ENCODE measurements at places on chromosomes 2 and 18.

GRCh38 chr18:785242-785641, 26.8 kb downstream of the YES1 start:
- DNase-seq = no peak

GRCh38 chr18:58566556-58567292, 62.2 kb downstream of the ALPK2 start:
- DNase-seq = no peak

DNA sequence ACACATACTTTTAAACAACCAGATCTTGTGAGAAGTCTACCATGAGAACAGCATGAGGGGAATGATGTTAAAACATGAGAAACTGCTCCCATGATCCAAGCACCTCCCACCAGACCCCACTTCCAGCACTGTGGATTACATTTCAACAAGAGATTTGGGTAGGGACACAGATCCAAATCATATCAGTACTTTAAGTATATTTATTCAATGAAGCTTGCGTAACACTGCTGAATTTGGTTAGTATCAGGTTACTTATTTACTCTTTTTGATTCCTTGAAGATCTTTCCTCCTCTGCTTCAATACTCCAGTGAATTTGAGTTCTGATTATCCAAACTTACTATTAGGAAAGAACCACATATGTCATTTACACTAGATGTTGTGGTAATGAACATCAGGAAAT, 418.6 kb downstream of the PIK3C3 start:
- no peak for DNase-seq

GRCh38 chr2:226832061-226832460, 3.8 kb upstream of the RHBDD1 start:
- no peak for DNase-seq

GRCh38 chr2:105149272-105149671, 92.3 kb upstream of the GPR45 start:
- no peak for DNase-seq

DNA sequence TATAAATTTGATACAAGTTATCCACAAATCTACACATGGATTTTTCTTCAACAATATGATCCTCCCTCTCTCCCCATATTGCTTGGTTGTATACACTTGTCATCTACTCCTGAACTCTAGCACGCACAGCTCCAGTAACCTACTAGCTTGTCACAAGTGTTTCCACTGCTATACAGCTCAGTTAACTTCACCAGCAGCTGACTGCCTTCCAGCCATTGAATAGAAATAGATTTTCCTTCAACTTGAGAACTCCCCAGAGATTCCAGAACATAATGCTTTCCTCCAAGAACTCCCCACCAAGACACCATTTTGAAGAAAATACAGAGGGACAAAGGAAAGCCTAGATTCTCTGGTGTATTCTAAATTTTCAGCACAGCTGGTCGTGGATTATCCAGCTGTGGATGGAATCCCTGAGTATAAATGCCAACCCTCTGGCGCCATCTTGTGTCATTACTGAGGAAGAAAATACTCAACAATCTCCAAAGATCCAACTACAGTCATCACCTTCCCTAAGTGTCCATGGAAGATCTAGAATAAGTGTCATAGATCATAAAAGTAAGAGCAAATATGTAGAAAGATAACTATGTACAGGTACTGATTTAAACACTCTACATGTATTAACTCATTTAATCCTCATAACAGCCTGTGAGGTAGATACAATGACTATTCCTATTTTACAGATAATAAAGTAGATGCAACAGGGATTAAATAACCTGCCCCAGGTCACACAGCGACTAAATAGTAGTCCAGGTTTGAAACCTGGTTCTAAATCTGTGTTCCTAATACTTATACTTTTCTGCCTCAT, 156.7 kb downstream of the ARHGAP28 start:
- DNase-seq = no peak

- no peak for DNase-seq
Observed at GRCh38 chr18:79528316-79528695, 132.6 kb downstream of the NFATC1 start.

DNA sequence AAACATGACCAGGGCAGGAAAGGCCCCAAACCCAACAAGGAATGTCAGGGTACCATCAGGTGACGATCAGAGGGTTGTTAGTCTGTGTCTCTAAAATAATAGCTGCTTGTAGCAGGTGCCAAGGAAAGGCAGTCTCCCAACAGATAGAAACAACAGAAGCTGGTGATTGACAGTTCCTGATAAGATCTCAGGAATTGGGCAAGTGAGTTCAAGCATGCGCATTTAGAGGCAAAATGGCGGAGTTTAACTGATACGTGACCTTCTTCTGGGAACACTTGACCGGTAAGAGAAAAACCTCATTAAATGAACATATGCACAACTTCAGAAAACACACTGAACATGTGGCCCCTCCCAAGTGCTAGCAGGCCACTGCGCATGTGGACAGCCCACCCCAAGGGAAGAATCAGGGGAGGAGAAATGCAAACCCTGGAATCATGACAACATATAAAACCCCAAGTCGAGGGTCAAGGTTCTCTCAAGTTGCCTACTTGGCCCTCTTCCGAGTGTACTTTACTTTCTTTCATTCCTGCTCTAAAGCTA, 664.9 kb downstream of the KCNJ3 start:
- DNase-seq = no peak

- DNase-seq = no peak
Observed at GRCh38 chr2:221289389-221289788, 282.7 kb downstream of the EPHA4 start.

DNA sequence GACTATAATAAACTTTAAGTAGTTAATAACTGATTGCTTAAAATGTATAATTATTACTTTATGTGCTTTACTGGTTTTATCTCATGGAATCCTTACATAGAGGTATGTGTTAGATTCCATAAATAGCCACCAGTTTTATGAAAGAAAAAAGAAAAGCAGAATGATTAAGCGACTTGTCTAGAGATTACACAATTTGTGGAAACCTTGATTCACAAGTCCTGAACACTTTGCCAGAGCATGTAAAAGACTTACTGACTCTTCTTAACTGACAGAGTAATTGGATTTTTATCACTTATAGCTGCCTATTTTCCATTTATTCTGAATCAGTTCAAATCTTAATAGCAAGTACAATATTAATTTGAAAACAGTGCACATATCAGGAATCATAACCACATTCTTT, 448.7 kb upstream of the NETO1 start:
- no peak for DNase-seq

DNA sequence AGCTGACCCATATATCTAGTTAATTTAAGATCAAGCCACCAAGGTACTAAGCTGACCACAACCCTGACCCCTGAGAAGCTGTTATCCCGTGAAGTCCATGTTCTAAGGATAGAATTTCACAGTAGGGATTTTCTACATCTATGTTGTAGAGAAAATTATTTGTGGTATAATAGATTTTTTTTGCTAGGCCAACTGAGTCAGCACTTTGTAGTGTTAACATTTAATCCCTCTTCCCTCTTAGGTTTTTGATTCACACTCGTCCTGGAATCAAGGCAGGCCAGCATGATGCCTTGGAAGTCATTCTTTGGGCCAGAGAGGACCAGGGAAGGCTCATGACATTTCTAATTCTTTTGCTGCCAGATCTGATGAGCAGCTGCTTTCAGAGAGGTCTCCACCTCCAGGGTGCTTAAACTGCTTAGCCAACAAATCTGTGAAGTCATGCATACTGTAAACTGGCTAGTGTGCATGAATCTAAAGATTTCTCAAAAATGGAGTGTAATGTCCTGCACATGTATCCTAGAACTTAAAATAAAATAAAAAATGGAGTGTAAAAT, 102.5 kb downstream of the RBM43 start:
- DNase-seq = no peak

GRCh38 chr2:216761133-216761532, 65.8 kb upstream of the IGFBP5 start:
- no peak for DNase-seq

- no peak for DNase-seq
Observed at GRCh38 chr2:170277951-170278350, 100.0 kb downstream of the MYO3B start.

DNA sequence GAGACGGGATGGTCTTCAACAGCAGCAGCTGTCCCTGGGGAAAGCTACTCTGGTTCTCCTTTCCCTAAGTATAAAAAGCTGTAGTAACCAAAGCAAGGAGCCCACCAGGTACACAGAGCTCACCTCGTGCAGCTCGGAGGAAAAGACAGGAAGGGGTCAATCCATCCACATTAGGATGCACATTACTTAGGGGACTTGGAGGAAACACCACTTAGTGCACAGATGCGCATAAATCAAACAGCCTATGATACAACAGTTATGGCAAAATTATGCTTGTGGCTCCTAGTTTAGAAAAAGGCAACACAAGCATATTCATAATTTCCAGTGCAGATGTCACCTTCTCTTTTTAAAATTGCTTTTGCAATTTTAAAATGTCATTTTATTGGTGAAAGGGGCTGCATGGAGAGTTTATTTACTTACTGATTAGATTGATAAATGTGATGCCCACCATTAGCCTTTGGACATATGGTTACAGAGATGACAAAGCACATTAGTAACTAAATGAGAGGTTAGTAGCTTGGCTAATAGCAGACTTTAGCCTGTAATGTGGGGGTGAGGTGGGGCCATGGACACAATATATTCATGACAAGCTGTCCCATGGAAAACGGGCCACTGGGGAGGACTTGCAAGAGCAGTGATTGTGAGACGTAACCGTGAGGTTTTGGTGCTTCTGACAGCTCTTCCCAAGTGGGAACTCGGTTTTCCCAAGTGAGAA, 199.8 kb downstream of the MYT1L start:
- no peak for DNase-seq

DNA sequence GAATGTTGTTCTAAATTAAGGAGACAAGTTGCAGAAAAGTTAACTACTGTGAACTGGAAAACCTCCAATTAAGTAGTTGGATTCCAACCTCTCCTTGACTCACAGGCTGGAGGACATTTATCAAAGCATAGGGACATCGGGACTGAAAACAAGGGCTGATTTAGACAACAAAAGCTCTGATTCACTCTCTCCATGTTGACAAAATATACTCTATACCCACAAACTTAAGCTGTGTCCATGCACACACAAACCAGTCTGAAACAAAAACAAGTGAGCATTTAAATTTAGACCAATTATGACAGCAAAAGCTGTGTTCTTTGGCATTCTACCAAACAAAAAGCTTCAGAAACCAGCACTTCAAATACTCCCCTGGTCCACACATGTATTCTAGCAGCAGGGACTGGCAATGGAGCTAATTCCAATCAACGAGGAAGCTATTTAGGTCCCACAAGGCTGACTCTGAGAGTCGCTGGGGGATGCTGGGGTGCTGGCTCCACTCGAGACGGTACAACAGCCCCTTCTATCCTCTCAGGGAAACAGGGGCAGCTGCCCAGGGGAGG, 71.4 kb downstream of the NXPH2 start:
- no peak for DNase-seq

DNA sequence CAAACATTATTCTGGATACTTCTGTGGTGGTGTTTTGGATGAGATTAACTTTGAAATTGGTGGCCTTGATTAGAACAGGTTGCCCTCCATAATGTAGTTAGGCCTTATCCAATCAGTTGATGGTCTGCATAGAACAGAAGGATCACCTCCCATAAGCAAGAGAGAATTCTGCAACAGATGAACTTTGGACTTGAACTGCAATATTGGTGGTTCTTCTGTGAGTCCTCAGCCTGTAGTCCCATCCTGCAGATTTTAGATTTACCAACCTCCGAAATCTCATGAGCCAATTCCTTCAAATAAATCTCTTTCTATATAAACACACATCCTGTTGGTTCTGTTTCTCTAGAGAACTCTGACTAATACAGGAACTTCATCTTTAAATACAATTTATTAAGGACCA, 81.9 kb downstream of the IRS1 start:
- DNase-seq = no peak
